Daoy (cell line): ENCODE measurements at places on chromosomes 2 and 18. TPM values are rescaled to one million over a fixed set of nuclear protein-coding genes. Genes with fewer than 3 reads are reported as not detected.

- DNase-seq = no peak
Observed at GRCh38 chr18:48675912-48676311, 137.1 kb downstream of the CTIF start.

- DNase-seq = no peak
Observed at GRCh38 chr18:10530002-10530401, 4.2 kb downstream of the NAPG start.

GRCh38 chr2:6841537-6842287 lies 24.0 kb downstream of the CMPK2 start:
- no peak for DNase-seq

DNA sequence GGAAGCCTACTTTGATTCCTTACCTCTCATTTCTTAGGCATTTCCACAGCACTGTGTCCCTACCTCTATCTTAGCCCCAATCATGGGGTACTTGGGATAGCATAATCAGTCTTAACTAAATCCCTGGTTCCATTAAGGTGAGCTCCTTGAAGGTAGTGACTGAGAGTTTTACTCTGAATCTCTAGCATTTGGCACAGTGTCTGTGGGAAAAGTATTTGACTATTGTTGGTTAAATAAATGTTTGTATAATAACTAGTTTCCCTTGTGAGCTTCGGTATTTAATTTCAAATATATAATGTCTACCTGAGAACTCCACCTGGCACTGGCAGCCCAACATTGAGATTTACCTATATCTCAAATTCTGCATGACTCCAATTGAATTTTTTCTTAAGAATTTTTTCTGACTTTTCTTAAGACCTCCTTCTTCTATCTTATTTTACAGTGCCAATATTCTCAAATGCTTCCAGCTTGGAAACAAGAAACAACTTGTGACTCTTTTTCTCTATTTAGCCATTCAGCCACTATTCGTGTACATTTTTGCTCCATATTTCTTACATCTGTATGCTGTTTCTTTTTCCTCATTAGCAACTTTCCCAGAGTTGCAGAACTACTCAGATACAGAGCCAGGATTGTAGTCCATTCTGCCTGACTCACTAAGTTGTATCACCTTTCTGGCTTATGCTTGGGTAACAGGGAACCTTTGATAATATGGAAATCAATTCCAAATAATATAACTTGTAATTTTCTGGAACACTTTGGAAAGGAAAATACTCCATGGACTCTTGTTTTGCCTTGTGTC lies 214.0 kb upstream of the NT5C1B start:
- no peak for DNase-seq

DNA sequence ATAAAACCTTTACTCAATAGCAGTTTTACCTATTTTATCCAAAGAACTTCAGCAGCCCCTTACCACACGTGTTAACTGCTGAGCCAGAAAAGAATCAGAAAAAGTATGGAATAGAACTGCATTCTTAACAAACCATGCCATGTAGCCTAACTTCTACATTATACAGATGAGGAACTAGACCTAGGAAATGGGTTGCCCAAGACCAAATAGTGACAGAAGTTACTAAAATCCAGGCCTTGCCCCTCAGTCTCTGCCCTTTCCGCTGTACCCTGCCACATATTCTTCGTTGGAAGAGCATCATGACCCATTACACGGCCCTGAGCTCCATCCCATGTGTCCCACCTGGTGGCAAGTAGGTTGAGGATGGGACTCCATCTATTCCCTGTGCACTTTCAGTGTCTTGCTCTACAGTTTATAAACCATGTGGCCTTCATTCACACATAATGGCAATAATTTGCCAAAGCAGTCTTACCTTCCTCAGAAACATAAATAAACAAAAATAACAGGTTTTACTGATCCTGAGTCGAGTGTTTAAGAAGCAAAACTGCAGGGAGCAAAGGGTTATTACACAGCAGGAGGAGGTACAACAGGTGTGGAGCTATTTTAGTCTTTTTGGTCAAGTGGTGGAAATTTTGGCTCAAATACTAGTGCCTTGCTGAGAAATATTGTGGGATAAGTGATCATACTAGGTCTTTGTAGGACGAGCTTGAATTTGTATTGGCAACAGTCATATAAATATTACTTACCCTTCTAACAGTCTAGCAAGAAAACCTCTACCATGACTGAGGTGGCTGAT lies 46.5 kb downstream of the HNRNPLL start:
- no peak for DNase-seq

- no peak for DNase-seq
Observed at GRCh38 chr2:218927876-218928275, 31.6 kb upstream of the CDK5R2 start.

DNA sequence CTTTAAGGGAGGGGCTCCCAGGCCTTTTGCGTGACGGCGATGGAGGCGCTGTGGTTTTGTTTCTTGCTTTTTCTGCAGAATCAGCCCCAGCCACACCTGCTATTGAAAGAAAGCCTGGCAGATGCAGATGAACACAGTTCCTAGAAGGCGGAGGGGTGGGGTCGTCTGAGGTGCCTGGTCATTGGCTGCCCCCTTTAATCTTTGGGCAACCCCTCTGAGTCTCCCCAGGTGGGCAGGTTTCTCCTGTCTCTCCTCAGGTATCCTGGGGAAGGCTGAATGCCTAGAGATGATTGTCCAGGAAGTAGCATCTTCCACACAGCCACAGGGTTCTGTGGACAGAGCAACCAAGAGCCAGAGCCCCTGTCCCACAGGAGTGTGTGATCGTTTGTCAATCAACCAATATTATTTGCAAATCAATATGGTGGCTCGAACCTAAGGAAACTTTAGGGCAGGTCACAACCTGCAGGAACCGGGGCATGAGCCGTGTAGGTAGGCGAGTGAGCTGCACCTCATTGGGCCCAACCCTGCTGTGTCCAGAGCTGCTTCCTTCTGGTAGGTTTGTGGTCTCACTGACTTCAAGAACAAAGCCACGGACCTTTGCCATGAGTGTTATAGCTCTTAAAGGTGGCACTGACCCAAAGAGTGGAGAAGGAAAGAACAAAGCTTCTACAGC lies 104.3 kb downstream of the NDUFA10 start:
- DNase-seq = no peak

GRCh38 chr2:34663314-34663713 lies 1064.2 kb upstream of the FAM98A start:
- no peak for DNase-seq

DNA sequence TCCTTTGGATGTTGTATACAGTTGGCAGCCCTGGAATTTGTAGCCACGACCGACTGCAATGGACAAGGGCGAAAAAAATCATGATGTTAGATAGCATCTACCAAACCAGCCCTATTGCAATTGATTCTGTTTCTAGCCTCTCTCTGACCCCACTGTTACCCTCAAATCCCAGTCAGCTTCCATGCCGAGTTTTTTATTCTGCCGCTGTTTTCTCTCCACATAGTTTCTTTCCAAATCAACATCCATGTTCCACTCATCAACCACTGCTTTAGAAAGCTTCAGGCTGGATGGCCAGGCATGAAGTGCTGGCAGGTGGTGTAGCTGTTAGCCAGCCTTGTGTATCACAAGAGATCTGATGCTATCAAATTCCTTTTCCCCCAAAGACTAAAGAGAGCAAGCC lies 272.8 kb downstream of the FIGN start:
- DNase-seq = no peak

- DNase-seq = peak; percentile 77
Observed at GRCh38 chr2:25664183-25664964, 9.0 kb downstream of the DTNB start.

- DNase-seq = no peak
Observed at GRCh38 chr2:88016960-88017779, 823 bp upstream of the RNU2-63P start.

DNA sequence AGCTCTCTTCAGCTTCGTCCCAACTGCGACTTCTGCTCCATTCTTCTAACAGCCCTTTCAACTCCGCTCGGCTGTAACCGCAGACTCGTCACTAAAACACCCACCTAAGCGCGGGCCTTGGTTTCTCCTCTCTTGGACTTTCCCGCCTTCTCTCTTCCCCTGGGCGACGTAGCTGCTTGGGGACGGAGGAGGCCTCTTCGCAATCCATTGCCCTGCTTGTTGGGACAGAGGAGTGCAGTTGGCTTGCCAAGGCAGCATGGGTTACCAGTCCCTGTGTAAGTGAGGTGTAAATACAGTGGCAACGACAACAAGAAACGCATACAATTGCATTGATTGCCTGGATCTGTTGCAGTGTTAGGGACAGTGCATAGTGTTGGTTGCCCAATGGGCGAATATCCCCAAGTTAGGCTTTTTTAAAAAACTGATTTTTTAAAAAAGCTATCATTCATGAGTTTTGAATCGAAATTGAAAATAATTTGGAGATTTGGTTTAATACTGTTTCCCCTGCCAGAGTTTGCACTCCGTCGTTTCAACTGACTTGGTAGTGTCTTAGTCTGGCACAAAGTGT lies 484 bp upstream of the DARS1 start:
- no peak for DNase-seq

The SP9 gene
- 0.24 and 0.69 TPM in 2 replicates for total RNA-seq

The EVX2 gene
- not detected in 2 replicates for total RNA-seq

The AQP12B gene
- not detected in 2 replicates for total RNA-seq
